Myometrial cell (primary cell): ENCODE measurements at places on chromosomes 6 and 20. TPM values are rescaled to one million over a fixed set of nuclear protein-coding genes. Genes with fewer than 3 reads are reported as not detected.

TREML1 gene
- not detected in 2 replicates for total RNA-seq

GINS1 gene
- total RNA-seq = 4.6 and 7.3 TPM in 2 replicates

ECT2L gene
- not detected in 2 replicates for total RNA-seq

UBR2 gene
- 10.7 and 13.3 TPM in 2 replicates for total RNA-seq

TREM2 gene
- not detected in 2 replicates for total RNA-seq

SGK1 gene
- total RNA-seq = 57.1 and 67.2 TPM in 2 replicates

SLC13A3 gene
- 3.0 and 4.6 TPM in 2 replicates for total RNA-seq

NRN1 gene
- not detected in 2 replicates for total RNA-seq

CDH26 gene
- under 0.01 TPM in 1 of 2 replicates, not detected in the other for total RNA-seq

HLA-DRB1 gene
- not detected in 2 replicates for total RNA-seq

SLC29A1 gene
- 11.2 and 17.9 TPM in 2 replicates for total RNA-seq

GRM1 gene
- not detected in 2 replicates for total RNA-seq

IL20RA gene
- total RNA-seq = 0.29 and 1.2 TPM in 2 replicates

HINT3 gene
- total RNA-seq = 11.5 and 13.5 TPM in 2 replicates

LPA gene
- total RNA-seq = not detected in 2 replicates

CD83 gene
- total RNA-seq = 1.7 and 3.7 TPM in 2 replicates

ADGB gene
- total RNA-seq = not detected in 2 replicates

TOX2 gene
- 15.8 and 24.8 TPM in 2 replicates for total RNA-seq

SYNCRIP gene
- total RNA-seq = 55.9 and 66.6 TPM in 2 replicates

PCK1 gene
- total RNA-seq = not detected in 2 replicates

RFX6 gene
- not detected in 2 replicates for total RNA-seq

OR12D2 gene
- total RNA-seq = not detected in 2 replicates

DEFB127 gene
- not detected in 2 replicates for total RNA-seq

GLP1R gene
- not detected in 2 replicates for total RNA-seq

FRK gene
- total RNA-seq = 0.18 and 0.29 TPM in 2 replicates

C20orf96 gene
- total RNA-seq = 0.53 and 1.7 TPM in 2 replicates

RAB44 gene
- total RNA-seq = not detected in 2 replicates

ADGRB3 gene
- 0.18 TPM in 1 of 2 replicates, not detected in the other for total RNA-seq

HSPA1L gene
- total RNA-seq = 0.29 and 0.35 TPM in 2 replicates

FOXC1 gene
- 2.1 and 2.3 TPM in 2 replicates for total RNA-seq
